ENCODE measurements at places on chromosomes 5 and 9.

DNA sequence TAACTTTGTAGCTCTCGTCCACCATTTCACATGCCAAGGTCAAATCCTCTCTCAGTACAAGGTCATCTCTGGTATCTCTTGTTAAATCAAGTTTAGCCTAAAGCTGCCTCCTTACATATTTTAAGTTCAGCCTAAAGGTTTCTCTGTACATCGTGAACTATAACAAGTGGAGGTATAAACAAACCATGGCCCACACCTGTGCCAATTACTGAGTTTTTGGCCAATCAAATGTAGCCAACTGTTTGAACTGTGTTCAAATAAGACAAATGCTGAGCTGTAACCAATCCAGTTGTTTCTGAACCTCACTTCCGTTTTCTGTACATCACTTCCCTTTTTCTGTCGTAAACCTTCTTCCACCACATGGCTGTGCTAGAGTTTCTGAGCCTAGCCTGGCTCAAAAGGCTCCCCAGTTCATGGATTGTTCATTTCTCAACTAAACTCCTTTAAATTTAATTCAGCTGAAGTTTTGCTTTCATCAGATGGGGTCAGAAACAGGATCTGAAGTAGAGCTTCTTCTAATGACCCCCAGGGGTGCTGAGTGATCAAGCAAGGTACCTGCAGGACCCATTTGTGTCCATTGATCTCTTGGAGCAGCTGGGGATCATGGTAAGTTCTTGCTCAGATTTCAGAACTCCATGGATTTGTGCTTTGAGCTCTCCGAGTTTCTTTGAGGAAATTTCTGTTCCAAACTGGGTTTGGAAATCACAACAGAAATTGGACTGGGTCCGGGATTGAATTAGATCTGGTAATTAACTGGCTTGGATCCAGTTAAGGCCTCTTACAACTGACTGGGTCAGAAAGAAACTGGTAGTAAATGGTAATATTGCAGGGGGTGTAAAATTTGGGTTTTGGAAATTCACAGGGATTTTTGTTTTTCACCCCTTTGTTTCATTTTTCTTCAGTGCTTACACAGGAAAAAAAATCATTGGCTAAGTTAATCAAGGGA lies 11.0 kb upstream of the NANS start:
- no peak for DNase-seq

GRCh38 chr5:109998726-109999125 lies 309.0 kb downstream of the MAN2A1 start:
- no peak for DNase-seq

- no peak for DNase-seq
Measured at GRCh38 chr9:34869390-34869789, 88.7 kb upstream of the PHF24 start.

- DNase-seq = no peak
Measured at GRCh38 chr9:136773386-136774044, 9.2 kb upstream of the LCN15 start.

DNA sequence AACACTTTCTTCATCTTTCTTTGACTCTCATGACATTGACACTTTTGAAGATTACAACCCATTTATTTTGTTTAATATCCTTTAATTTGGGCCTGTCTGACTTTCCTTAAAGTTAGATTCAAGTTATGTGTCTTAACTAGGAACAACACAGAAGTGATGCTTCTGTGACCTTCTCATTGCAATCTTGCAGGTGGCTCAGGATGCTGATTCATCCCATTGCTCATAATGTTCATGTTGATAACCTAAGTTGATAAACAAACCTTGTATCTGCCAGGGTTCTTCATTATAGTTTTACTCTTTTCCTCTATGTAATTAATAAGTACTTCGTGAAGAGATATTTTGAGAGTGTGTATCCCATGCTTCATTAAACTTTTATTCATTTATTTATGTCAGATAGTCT lies 107.2 kb upstream of the SHB start:
- no peak for DNase-seq

DNA sequence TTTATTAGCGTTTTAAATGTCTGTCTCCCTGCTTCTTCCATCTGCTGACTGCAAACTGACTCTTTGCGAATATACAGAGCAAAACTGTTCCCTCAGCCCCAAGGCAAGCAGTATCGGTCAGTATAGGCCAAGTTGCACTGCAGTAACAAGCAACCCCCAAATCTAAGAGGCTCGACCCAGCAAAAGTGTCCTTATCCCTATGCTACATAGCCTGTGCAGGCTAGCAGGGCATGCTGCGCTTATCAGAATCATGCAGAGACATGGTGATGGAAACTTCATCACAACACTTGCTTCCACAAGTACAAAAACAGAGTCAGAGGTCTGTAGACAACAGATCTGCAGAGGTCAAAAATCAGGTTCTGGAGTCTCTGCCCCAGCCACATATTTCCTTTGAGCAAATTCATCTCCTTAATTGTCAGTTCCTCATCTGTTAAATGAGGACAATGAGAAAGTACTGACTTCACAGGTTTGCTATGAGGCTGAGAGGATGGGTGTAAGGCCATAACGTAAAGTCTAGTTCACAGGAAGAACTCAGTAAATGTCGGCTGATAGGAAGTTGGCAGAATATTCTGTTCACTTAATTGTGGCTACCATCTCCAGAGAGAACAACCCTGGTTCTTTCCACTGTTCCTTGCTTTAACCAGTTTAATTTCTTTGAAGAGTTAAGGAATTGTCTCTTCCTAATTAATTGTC lies 9.6 kb upstream of the IL17B start:
- no peak for DNase-seq
